ENCODE measurements at places on chromosomes 6 and 20. TPM values are rescaled to one million over a fixed set of nuclear protein-coding genes. Genes with fewer than 3 reads are reported as not detected.

PLN gene
- not detected for polyA plus RNA-seq

KIFC1 gene
- polyA plus RNA-seq = 33.7 TPM

SLC4A11 gene
- 10.7 TPM for polyA plus RNA-seq

CFAP61 gene
- 0.39 TPM for polyA plus RNA-seq

HSPA12B gene
- polyA plus RNA-seq = 1.1 TPM

NNAT gene
- not detected for polyA plus RNA-seq

RAB32 gene
- polyA plus RNA-seq = 30.1 TPM

SLC25A27 gene
- 0.98 TPM for polyA plus RNA-seq

CBLN4 gene
- polyA plus RNA-seq = not detected

PACRG gene
- polyA plus RNA-seq = not detected

OOEP gene
- polyA plus RNA-seq = not detected

DUSP15 gene
- polyA plus RNA-seq = 0.96 TPM

EEF1A2 gene
- polyA plus RNA-seq = 128 TPM

RSPO4 gene
- polyA plus RNA-seq = not detected

SCUBE3 gene
- 0.13 TPM for polyA plus RNA-seq

SNAP25 gene
- polyA plus RNA-seq = 39.6 TPM

SGK2 gene
- polyA plus RNA-seq = 11.8 TPM

RAET1L gene
- polyA plus RNA-seq = 0.22 TPM

ID4 gene
- polyA plus RNA-seq = 1.4 TPM

C6orf15 gene
- polyA plus RNA-seq = not detected

TEAD3 gene
- 3.0 TPM for polyA plus RNA-seq

PRR18 gene
- 0.08 TPM for polyA plus RNA-seq

SNTA1 gene
- 6.4 TPM for polyA plus RNA-seq

IP6K3 gene
- polyA plus RNA-seq = 0.07 TPM

TDRD6 gene
- polyA plus RNA-seq = not detected

IL17F gene
- polyA plus RNA-seq = not detected

BPIFA1 gene
- not detected for polyA plus RNA-seq

SIRPD gene
- polyA plus RNA-seq = not detected

SLC2A10 gene
- not detected for polyA plus RNA-seq

PI3 gene
- polyA plus RNA-seq = 0.39 TPM

FAM83C gene
- not detected for polyA plus RNA-seq

SLC24A3 gene
- polyA plus RNA-seq = 0.04 TPM

KCNK5 gene
- 1.8 TPM for polyA plus RNA-seq

BEND3 gene
- polyA plus RNA-seq = 2.3 TPM

CST4 gene
- polyA plus RNA-seq = not detected

TPD52L2 gene
- 99.0 TPM for polyA plus RNA-seq

EFCAB8 gene
- polyA plus RNA-seq = not detected

SNX5 gene
- polyA plus RNA-seq = 225 TPM

LAMA4 gene
- 3.7 TPM for polyA plus RNA-seq

SLC44A4 gene
- not detected for polyA plus RNA-seq

NINL gene
- polyA plus RNA-seq = 23.4 TPM

Data from A549 (cell line).